Fibroblast of skin of right biceps (primary cell): ENCODE measurements at places on chromosomes 16 and 17.
A peak's percentile ranks its signal among the peaks of the same experiment; 100 is the strongest.

DNA sequence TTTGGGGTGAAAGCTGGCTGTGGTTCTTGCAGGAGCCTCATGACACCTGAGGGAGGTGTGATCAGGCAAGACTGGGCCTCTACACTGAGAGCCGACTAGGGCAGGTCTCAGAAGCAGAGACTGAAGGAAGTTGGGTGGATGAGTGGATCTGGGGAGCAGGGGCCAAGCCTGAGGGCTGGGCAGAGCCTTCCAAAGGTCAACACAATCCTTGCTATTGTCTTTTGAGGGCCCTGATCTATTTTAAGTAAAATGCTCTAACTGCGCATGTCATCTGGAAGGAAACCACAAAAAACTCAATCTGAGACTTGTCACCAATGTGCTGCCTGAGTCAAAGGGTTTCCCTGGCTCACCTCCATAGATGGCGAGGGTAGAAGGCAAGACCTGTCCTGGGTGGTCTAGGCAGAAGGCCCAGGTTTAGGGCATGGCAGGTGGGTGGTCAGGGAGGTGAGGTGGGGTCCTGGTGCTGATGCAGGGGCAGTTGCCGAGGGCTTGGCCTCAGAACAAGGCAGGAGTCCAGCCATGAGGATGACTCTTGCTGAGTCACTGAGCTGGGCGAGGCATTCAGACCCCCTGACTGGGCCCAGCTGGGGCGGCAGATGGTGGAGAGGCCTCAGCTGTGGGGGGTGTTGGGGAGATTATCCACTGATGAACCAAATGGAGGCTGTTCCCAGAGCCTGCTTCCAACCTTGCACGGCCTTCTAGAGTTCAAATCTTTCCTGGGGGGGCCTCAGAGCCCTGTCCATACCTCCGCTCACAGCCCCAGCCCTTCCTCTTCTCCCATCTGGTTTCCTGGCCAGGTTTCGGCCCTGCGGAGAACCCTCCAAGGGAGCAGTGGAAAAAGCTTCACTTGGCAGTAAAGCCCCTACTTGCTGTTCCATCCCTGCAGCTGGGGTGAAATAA lies 5.1 kb downstream of the MVP start:
- DNase-seq, result peak; percentile 85

GRCh38 chr17:57663326-57664070 lies 81.6 kb downstream of the CCDC182 start:
- peak; percentile 35 for DNase-seq

DNA sequence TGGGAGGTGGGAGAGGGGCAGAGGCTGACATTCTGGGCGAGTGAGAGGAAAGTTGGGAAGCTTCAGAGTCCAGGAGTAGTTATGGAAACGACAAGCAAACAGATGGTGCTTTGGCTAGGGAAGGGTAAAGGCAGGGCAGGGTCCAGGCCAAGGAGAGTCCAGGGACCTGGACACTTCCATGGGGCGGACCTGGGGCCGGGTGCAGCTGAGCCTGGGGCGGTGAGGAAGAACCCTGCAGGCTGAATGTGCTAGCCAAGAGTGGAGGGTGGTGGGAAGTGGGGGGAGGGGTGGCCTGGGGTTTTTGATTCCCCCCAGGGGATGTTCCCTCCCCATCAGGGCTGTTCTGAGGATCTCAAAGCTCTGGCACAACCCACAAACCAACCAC lies 2.6 kb downstream of the PPP1R9B start:
- no peak for DNase-seq

- no peak for DNase-seq
Measured at GRCh38 chr17:60110586-60110985, 31.9 kb upstream of the HEATR6 start.

GRCh38 chr17:72510351-72511016 lies 389.7 kb downstream of the SOX9 start:
- DNase-seq, result no peak

GRCh38 chr16:11130978-11131665 lies 124.9 kb downstream of the SOCS1 start:
- DNase-seq, result no peak
